ENCODE measurements at places on chromosomes 1 and 21.

DNA sequence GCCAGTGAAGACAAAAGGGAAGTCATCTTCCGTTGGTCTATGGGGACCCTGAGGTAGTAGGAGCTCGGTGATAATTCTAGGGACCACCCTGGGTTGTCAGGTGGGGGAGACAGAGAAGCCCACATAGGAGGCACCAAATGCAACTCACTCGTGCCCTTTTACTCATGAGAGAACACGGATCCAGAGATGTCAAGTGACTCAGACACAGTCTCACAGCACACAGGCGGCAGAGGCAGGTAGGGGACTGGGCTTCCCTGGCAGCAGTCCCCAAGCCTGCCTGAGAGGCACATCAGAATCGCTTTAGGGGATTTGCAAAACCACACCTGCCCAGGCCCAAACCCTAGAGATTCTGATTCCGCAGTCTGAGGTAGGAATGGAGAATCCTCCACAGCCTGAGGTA lies 31.3 kb upstream of the RUNX3 start:
- DNase-seq = no peak

DNA sequence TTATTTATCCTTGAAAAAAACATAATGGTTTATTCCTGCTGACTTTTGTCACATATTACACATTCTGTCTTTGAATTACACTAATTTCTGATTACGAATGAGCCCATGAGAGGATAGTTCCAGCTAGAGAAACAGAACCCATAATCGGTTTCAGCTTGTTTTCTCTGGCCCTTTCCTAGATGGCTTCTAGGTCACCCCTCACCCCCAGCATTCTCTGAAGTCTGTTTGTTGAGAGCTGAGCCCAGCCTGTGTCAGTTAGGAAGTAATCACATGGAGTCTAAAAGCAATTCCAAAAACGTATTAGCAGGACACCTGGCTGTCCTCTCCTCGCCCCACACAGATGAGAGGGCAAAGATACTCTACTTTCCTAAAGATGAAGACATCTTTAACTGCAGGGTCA lies 48.9 kb downstream of the KIAA1614 start:
- no peak for DNase-seq

GRCh38 chr1:27122652-27123051 lies 32.3 kb downstream of the SLC9A1 start:
- DNase-seq = peak; percentile 40

DNA sequence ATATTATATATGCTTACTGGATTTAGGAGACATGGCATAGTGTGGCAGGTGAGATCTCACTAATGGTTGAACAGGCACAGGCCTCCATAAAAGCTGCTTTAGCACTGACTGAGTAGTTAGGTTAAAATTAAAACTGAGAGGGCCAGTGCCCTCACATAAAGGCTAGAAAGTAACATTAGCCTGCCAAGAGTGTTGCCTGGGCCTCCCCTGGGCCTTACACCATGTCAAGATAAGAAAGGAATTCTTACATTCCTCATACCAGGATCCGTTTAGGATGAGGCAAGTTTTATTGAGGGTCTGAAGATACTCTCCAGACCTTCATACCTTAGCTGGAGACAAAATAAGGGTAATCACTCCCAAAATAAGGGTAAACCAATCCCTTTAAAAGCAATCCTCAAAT lies 1011.8 kb downstream of the PLA2G4A start:
- DNase-seq = no peak

DNA sequence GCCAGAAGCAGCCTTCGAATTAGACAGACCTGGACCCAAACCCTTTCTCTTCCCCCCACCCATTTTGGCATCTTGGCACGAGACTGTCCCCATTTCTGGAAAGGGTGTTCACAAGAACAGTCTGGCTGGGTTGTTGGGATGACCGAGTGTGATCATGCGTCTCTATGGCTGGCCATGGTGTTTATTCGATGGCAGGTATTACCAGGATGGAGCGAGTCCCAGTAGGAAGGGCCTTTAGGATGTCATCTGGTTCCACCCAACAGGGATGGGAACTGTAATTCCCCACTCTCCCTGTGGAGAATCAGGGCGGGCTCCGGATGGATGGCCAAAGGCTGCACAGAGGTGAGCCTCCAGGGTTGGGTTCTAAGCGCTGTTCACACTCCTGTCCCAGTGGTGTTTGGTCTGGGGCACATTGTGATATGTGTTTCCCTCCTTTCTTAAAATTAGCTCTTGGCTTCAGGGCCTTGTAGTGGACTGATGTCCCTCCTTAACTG lies 33.4 kb upstream of the ATP5PO start:
- no peak for DNase-seq

GRCh38 chr1:31583082-31583994 lies 7.0 kb downstream of the TINAGL1 start:
- DNase-seq = no peak

- DNase-seq = no peak
These were observed 24.4 kb upstream of the DOCK7 start for GRCh38 chr1:62712336-62713243.

Measured in HS-5 (cell line).